ENCODE measurements at places on chromosomes 12 and 14. TPM values are rescaled to one million over a fixed set of nuclear protein-coding genes. Genes with fewer than 3 reads are reported as not detected.
A peak's percentile ranks its signal among the peaks of the same experiment; 100 is the strongest.

GRCh38 chr12:45418520-45418919 lies 202.6 kb downstream of the ANO6 start:
- no peak for DNase-seq

- no peak for DNase-seq
Measured at GRCh38 chr12:2236506-2237294, 183.9 kb downstream of the CACNA1C start.

Gene LBHD2
- not detected for total RNA-seq

- no peak for DNase-seq
Measured at GRCh38 chr14:59004012-59004411, 184.5 kb upstream of the DAAM1 start.

DNA sequence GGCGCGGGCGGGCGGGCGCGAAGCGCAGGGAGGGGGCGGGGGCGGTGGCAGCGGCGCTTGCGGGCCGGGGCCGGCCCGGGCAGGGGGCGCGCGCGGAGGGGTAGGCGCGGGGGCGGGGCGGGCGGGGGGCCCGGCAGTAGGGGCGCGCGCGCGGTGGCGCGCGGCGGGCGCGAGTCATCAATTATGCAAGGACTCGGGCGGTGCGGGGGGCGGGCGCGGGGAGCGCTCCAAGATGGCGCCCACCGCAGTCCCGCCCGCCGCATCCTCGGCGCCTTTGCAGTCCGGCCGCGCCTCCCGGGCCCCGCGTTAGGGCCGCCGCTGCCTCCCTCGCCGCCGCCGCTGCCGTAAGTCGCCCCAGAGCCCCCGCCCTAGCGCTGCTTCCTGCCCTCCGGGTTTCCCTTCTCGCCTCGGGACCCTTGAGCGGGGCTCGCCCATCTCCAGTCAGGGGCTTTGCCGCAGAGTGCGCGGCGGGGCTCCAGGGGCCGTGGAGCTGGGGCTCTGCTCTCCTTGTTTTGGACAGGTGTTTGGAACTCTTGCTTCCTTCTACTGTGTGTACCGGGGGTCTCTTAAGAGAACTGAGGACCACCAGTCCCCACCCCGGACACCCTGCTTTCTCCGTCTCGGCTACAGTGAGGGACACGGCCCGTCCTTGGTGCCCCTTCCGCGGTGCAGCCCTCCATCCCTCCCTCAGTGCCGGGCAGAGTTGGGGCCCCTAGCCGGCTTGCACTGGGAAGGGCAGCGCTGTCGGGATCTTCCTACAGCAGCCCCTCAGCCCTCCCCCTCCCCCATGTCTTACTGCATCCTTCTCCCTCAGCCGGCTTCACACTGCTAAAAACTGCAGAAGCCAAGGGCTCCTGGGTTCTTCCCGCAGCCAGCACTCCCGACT lies at the start of gene SCN8A:
TSS of gene SCN8A (plus strand) at position 218 of the 886 bp plus-strand sequence. CDS start 71,585 bp downstream, outside the sequence.
- peak; percentile 18 for DNase-seq

Data from heart right ventricle (tissue), 16 donors.